ENCODE measurements at places on chromosomes 4 and X. TPM values are rescaled to one million over a fixed set of nuclear protein-coding genes. Genes with fewer than 3 reads are reported as not detected.

DNA sequence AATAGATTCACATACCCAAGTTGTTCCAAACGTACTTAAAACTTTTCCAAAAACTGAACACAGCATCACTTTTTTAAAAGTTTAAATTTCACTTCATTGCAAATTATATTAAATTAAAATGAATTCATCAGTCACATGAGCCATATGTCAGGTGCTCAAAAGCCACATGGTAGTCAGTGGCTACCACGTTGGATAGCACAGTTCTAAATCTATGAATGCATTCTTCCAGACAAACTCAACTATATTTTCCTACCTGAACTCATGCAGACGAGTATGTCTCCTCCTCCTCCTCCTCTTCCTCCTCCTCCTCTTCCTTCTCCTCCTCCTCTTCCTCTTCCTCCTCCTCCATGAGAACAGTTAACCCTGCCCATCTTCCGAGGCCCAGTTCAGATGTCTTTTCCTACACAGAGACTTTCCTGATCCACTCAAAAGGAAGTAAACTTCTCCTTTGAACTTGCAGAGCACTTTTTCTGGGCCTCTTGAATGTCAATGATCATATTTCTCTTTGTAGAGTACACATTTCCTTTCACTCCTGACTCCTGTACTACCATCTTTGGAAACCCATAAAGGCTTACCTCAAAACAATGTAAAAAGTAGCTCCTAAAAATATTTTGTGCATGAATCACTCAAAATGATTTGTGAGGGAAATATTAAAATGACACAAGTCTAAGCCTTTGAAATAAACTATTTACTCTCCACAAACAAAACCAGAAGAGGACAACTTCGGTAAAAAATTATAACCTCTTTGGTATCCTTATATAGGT is 172.6 kb downstream of the AMELX start:
- no peak for DNase-seq

DNA sequence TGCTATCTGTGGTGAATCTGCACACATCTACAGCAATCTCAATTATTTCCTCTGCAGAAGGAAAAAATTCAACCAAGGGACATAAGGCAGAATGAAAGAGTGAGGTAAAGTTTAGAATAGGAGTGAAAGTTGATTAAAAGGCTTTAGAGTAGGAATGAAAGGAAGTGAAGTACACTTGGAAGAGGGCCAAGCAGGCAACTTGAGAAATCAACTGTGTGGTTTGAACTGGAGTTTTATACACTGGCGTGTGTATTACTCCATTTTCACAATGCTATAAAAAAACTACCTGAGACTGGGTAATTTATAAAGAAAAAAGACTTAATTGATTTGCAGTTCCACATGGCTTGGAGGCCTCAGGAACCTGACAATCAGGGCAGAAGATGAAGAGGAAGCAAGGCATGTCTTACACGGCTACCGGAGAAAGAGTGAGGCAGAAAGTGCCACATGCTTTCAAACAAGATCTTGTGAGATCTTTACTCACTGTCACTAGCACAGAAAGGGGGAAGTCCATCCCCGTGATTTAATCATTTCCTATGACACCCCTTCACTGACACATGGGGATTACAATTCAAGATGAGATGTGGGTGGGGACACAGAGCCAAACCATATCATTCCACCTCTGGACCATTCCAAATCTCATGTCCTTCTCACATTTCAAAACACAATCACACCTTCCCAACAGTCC is 234.8 kb downstream of the IL15 start:
- no peak for DNase-seq

DNA sequence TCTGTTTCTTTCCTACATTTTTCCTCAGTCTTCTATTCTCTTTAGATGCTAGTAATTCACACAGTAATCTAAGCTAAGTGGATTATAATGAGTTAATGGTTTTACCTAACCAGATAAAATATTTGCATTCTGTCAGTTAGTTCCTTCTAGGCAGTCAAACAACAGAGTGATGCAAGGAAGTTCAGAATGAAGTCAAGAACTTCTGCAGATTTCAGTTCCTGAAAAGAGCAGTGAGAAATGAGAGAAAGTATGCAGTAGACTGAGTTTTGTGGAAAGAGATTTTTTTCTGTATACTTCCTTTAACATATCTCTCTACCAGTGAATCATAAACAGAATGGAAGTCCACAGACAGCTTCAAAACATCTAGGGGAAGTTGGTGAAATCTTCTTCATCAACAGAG is 774.0 kb upstream of the POU3F4 start:
- no peak for DNase-seq

DNA sequence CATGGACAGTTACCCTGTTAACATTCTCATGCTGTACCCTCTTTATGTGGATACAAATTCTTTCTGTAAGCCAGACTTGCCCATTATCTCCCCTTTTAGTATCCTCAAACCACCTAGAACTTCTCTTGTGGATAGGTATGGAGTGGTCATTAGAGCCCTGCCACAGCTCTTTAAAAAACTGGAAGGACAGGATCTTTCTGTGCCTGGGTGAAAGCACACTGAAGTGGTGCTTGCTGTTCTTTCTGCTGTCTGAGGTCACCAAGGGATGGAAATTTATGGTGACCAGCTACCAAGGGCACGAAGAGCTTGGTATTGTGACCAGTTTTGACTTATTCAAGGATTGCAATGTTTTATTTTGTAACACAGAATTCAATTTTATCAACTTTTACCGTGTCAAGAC is 344.2 kb downstream of the CBLL2 start:
- DNase-seq = no peak

- no peak for DNase-seq
These were observed 17.7 kb upstream of the N4BP2 start for GRCh38 chr4:40038977-40039376.

GRCh38 chrX:68994135-68994890 is 165.5 kb downstream of the EFNB1 start:
- DNase-seq = no peak

DNA sequence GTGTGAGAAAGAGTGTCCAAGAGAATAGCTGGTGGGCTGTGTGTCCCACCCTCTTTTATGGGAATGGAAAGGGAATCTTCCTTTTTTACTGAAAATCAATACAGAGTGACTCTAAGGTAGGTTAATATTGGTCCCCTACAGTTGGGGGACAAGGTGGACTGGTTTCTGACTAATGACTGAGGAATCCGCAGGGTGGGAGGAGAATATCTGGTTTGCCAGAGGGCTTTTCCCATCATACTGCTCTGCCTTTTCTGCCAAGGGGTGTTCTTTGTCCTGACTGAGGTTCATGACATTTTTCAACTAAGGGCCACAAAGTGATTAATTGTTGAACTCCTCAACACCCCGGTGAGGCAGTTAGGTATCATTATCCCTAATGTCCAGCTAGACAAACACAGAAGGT is 261.6 kb downstream of the SPATA18 start:
- no peak for DNase-seq

DNA sequence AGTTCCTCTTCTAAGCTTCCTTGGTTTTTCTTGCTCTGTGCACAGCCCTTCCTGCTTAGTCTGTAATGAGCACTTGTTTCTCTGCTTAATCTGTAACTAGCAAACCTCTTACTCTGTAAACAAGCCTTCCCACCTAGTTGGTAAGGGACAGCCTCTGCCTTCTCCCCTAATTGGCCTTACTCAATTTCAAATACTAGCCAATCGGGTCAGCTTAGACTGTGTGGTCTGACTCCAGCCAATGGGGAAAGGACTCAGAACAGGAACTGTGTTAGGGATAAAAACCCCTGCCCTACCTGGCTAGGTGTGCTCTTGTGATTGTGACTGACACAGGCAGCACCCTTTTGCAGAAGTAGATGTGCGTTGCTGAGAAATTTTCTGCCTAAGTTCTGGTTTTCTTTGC is 136.5 kb upstream of the AADAT start:
- DNase-seq = no peak

CLOCK gene
- 29.3 TPM for total RNA-seq

DNAAF6 gene
- total RNA-seq = not detected
